Activated CD4-positive, alpha-beta T cell treated with anti-CD3 and anti-CD28 coated beads, Interleukin-2, amount 10 ng/mL, durations not matched to agents 7 days and 5 days (primary cell): ENCODE measurements at places on chromosomes 4 and X.

- no peaks in the 10 kb centered on the region for H3K27me3 ChIP-seq
- no peak overlapping the region for H3K27ac ChIP-seq
- no peaks in the 10 kb centered on the region for H3K36me3 ChIP-seq
- H3K4me3 ChIP-seq, result no peak overlapping the region
- DNase-seq, result no peak
Measured at GRCh38 chr4:72243641-72244040, 211.8 kb downstream of the NPFFR2 start.

- peaks cover 99% of the 10 kb centered on the region for H3K36me3 ChIP-seq
- H3K4me1 ChIP-seq, result peaks cover 83% of the 10 kb centered on the region
- peak overlapping the region; percentile 84 for H3K27ac ChIP-seq
- no peaks in the 10 kb centered on the region for H3K27me3 ChIP-seq
- H3K4me3 ChIP-seq, result peak overlapping the region; percentile 98
Measured at GRCh38 chrX:136656361-136656964, 8.5 kb downstream of the CD40LG start.

DNA sequence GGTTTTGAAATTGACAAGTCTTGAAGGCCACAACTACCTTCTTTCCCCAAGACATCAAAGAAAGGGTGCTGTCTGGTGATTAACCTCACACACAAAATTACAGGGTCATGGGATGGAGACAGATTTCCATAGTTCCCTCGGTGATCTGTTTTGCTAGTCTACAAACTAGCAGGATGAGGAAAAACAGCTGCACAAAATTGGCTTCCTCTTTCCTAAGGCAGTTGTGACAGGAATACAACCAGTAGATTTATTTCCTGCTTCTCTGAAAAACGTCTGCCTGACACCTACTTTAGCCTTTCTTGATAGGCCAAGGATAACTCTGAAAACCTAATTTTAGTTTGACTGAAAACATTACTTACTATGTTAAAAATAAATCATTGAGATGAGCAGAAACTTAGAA, 39.6 kb downstream of the DKK2 start:
- no peak for DNase-seq
- peaks cover 2% of the 10 kb centered on the region for H3K27me3 ChIP-seq
- H3K4me1 ChIP-seq, result no peaks in the 10 kb centered on the region
- no peak overlapping the region for H3K4me3 ChIP-seq

GRCh38 chr4:121375262-121375661, 5.6 kb downstream of the QRFPR start:
- no peak overlapping the region for H3K4me3 ChIP-seq
- peaks cover 46% of the 10 kb centered on the region for H3K27me3 ChIP-seq
- no peak overlapping the region for H3K27ac ChIP-seq
- H3K4me1 ChIP-seq, result peaks cover 5% of the 10 kb centered on the region
- no peaks in the 10 kb centered on the region for H3K36me3 ChIP-seq
- DNase-seq, result no peak

GRCh38 chrX:155148724-155149537, 67.3 kb upstream of the VBP1 start:
- no peak overlapping the region for H3K4me3 ChIP-seq
- peak; percentile 58 for DNase-seq
- no peak overlapping the region for H3K27ac ChIP-seq
- peaks cover 6% of the 10 kb centered on the region for H3K4me1 ChIP-seq
- H3K36me3 ChIP-seq, result no peaks in the 10 kb centered on the region

- no peak overlapping the region for H3K4me3 ChIP-seq
- H3K4me1 ChIP-seq, result no peaks in the 10 kb centered on the region
- no peak overlapping the region for H3K27ac ChIP-seq
Measured at GRCh38 chr4:64230709-64231310, 178.4 kb downstream of the TECRL start.

GRCh38 chr4:3418029-3418762, 23.6 kb upstream of the HGFAC start:
- no peaks in the 10 kb centered on the region for H3K4me1 ChIP-seq
- H3K27ac ChIP-seq, result no peak overlapping the region
- no peaks in the 10 kb centered on the region for H3K27me3 ChIP-seq
- no peak overlapping the region for H3K4me3 ChIP-seq

- H3K27ac ChIP-seq, result no peak overlapping the region
- no peak overlapping the region for H3K4me3 ChIP-seq
- DNase-seq, result no peak
Measured at GRCh38 chr4:109978704-109979454, 66.2 kb downstream of the EGF start.

- no peaks in the 10 kb centered on the region for H3K27me3 ChIP-seq
- H3K27ac ChIP-seq, result no peak overlapping the region
- no peak for DNase-seq
- H3K4me3 ChIP-seq, result no peak overlapping the region
- H3K36me3 ChIP-seq, result no peaks in the 10 kb centered on the region
Measured at GRCh38 chrX:46327566-46328115, 217.6 kb downstream of the ZNF674 start.

DNA sequence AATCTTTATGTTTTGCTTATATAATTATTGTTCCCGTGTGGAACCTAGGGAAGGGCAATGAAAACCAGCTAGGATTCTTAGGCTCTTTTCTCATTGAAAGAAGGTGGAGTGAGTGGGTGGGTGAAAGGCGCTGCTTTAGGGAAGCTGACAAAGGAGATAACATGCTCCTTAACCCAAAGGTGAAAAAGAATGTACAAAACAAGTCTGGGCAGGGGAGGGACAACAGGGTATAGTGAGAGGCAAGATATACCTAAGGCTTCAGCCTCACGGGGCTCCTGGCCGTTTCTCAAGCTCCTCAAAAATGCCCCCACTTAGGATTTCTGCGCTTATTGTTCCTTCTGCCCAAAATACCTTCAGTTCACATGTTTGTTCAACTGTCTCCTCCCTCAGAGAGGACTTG, 1.8 kb downstream of the SH2D1A start:
- H3K36me3 ChIP-seq, result peaks cover 21% of the 10 kb centered on the region
- no peaks in the 10 kb centered on the region for H3K27me3 ChIP-seq
- H3K27ac ChIP-seq, result peak overlapping the region; percentile 96

- H3K4me1 ChIP-seq, result peaks cover 18% of the 10 kb centered on the region
- peaks cover 5% of the 10 kb centered on the region for H3K36me3 ChIP-seq
- DNase-seq, result no peak
Measured at GRCh38 chr4:173177232-173177631, 8.6 kb downstream of the GALNT7 start.

DNA sequence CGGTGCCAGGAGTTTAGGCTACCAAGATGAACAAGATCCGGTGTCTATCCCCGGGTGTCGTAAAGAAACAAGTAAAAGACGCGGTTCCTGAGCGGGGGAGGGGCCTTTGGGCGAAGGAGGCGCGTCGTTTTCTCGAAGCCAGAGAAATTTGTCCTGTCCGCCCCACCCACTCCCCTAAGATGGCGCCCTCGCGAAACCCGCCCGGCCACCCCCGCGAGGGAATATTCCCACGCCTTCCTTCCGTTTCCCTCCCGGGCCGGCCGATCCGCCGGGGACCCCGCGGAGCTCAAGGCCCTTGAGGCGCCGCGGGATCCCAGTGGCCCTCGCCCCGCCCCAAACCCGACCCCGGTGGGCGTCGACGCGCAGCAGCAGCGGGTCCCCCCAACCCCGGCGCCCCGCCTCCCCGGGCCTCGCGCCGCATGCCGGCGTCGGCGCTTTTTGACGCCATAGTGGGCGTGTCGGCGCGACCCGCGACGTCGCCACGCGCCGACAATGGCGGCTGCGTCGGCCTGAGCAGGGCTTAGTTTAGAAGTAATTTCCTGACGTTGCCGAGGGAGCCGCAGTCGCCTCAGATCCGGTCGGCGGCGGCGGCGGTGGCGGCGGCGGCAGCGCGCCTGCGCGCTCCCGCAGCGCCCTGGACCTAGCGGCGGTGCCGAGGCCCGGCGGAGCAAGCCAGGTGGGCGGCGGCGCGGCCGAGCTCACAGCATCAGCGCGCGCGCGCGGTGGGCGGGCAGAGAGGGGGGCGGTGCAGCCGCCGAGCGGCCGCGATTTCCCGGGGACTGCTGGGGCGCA, 432 bp upstream of the HTATSF1 start:
- H3K4me3 ChIP-seq, result peak overlapping the region; percentile 94
- peaks cover 37% of the 10 kb centered on the region for H3K4me1 ChIP-seq
- peak; percentile 91 for DNase-seq
- peaks cover 2% of the 10 kb centered on the region for H3K27me3 ChIP-seq
- H3K36me3 ChIP-seq, result peaks cover 20% of the 10 kb centered on the region

DNA sequence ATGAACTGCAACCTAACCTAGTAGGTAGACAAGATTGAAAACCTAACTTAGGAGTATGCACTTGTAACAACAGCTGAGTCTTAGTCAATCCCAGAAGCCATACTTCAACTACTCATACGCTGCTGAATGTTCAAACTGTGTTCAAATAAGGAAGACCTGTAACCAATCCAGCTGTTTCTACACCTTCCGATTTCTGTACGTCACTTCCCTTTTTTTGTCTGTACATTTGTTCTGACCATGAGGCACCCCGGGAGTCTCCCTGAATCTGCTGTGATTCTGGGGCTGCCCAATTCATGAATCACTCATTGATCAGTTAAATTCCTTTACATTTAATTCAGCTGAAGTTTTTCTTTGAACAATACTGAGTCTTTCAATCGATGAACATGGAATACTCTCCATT, 89.5 kb downstream of the BMP3 start:
- H3K4me1 ChIP-seq, result no peaks in the 10 kb centered on the region
- no peak overlapping the region for H3K27ac ChIP-seq
- no peak overlapping the region for H3K4me3 ChIP-seq
- H3K36me3 ChIP-seq, result no peaks in the 10 kb centered on the region

- peak; percentile 36 for DNase-seq
- peak overlapping the region; percentile 92 for H3K4me3 ChIP-seq
- H3K27me3 ChIP-seq, result no peaks in the 10 kb centered on the region
- H3K36me3 ChIP-seq, result peaks cover 40% of the 10 kb centered on the region
- H3K4me1 ChIP-seq, result peaks cover 72% of the 10 kb centered on the region
- peak overlapping the region; percentile 95 for H3K27ac ChIP-seq
Measured at GRCh38 chr4:142404191-142404611, 441.9 kb downstream of the INPP4B start.

GRCh38 chr4:148776941-148777340, 334.7 kb upstream of the NR3C2 start:
- no peak overlapping the region for H3K4me3 ChIP-seq
- H3K27ac ChIP-seq, result no peak overlapping the region
- no peak for DNase-seq
- H3K36me3 ChIP-seq, result no peaks in the 10 kb centered on the region

- no peak for DNase-seq
- H3K4me1 ChIP-seq, result peaks cover 19% of the 10 kb centered on the region
- no peaks in the 10 kb centered on the region for H3K36me3 ChIP-seq
- no peak overlapping the region for H3K27ac ChIP-seq
- peaks cover 5% of the 10 kb centered on the region for H3K27me3 ChIP-seq
- H3K4me3 ChIP-seq, result no peak overlapping the region
Measured at GRCh38 chr4:159051245-159052071, 51.4 kb upstream of the RAPGEF2 start.

GRCh38 chrX:123899701-123900100, 39.8 kb downstream of the XIAP start:
- H3K27me3 ChIP-seq, result no peaks in the 10 kb centered on the region
- no peaks in the 10 kb centered on the region for H3K4me1 ChIP-seq
- no peak overlapping the region for H3K4me3 ChIP-seq
- H3K36me3 ChIP-seq, result peaks cover 23% of the 10 kb centered on the region
- DNase-seq, result no peak
- H3K27ac ChIP-seq, result no peak overlapping the region

DNA sequence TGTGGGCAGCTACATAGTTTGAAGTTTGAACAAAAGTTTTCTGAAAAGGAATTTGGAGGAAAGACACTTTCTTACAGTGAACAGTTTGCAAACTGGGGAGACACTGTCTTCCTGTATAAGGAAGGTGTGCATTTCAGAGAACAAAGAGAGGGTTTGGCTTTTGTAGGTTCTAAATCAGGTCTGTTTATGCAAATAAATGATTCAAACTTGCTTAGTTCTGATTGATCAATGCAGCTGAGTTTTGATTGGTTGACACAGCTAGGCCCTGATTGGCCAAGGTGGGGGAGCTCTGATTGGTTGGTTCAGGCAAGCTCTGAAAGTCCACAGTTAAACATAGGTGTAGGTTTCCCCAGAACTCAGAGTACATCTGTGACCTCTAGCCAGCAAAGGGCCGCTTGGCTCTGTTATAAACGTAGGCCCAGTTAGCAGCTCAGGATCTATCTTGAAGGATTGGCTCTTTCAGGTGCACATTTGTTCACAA, 63.0 kb upstream of the ENPP6 start:
- H3K4me3 ChIP-seq, result no peak overlapping the region
- H3K27me3 ChIP-seq, result no peaks in the 10 kb centered on the region
- H3K36me3 ChIP-seq, result peaks cover 19% of the 10 kb centered on the region
- H3K4me1 ChIP-seq, result peaks cover 45% of the 10 kb centered on the region
- DNase-seq, result no peak
- H3K27ac ChIP-seq, result peak overlapping the region; percentile 20

DNA sequence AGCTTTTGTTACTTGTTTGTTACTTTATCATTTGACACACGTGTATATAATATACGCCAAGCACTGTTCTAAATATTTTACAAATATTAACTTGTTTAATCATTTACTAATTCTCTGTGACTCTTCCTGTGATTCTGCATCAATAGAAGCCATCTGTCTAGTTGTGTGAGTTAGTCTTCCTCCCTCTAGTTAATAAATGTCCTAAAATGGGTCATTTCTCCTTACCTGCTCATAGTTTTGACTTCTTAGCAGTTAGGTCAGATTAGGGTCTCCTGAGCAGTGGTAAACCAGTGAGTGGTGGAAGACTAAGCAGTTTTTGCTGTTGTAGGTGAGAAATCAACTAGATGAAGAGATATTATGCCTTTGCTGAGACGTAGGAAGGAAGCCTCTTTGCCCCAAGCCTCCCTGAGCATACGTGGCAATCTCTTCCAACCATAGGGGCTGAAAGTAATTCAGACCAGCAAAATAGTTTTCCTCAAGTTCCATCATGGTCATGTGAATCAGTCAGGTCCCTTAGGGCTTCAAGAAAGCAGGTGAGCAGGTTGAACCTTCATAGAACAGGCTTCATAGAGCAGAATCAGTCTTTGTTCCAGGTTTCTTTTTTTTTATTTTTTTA, 38.7 kb upstream of the THOC2 start:
- no peaks in the 10 kb centered on the region for H3K27me3 ChIP-seq
- no peak overlapping the region for H3K27ac ChIP-seq
- H3K4me1 ChIP-seq, result no peaks in the 10 kb centered on the region

DNA sequence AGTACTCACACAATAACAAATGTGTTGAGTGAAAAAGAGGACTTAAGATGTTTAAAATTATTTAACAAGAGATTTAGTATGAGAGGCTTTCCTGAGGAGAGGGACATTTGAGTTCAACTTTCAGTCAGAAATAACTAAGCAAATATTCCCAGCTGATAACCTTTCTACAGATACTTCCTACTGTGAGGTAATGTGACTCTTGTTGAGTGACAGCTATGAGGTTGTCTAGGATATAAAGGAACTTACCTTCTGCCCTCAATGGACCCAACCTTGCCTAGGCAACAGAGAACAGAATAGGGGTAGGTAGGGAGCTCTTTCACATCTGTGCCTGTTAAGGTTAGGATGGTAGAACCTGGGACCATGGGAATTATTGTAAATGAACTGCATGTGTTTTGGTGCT, 54.7 kb downstream of the GLUD2 start:
- H3K27me3 ChIP-seq, result no peaks in the 10 kb centered on the region
- H3K27ac ChIP-seq, result no peak overlapping the region
- no peaks in the 10 kb centered on the region for H3K36me3 ChIP-seq
- no peak overlapping the region for H3K4me3 ChIP-seq
- H3K4me1 ChIP-seq, result no peaks in the 10 kb centered on the region
- DNase-seq, result no peak

- no peaks in the 10 kb centered on the region for H3K36me3 ChIP-seq
- no peak overlapping the region for H3K27ac ChIP-seq
- DNase-seq, result no peak
- peaks cover 1% of the 10 kb centered on the region for H3K4me1 ChIP-seq
- H3K4me3 ChIP-seq, result no peak overlapping the region
- peaks cover 24% of the 10 kb centered on the region for H3K27me3 ChIP-seq
Measured at GRCh38 chr4:140930557-140930956, 174.4 kb upstream of the TBC1D9 start.

- no peak overlapping the region for H3K27ac ChIP-seq
- no peaks in the 10 kb centered on the region for H3K27me3 ChIP-seq
- H3K36me3 ChIP-seq, result peaks cover 49% of the 10 kb centered on the region
- H3K4me1 ChIP-seq, result peaks cover 3% of the 10 kb centered on the region
Measured at GRCh38 chrX:118574666-118575065, 79.1 kb downstream of the DOCK11 start.
